MCF 10A (cell line): ENCODE measurements at places on chromosomes 3 and 15.

DNA sequence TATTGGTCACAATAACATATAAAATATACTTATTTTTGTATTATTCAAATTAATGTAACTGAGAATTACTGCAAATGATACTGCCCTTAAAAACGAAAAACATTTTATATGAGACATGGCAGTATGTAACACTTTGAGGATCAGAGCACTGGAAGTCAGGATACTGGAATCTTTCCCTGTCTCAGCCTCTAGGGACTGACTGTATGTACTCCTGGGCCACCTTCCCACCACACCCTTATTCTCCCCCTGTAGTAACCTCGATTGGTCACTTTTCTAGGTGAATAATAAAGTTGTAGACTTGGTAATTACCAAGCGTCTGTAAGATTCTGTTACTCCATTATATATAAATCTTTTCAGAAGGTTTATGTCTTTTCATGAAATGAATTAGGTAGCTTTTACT is 43.0 kb downstream of the LRRC49 start:
- DNase-seq: no peak

DNA sequence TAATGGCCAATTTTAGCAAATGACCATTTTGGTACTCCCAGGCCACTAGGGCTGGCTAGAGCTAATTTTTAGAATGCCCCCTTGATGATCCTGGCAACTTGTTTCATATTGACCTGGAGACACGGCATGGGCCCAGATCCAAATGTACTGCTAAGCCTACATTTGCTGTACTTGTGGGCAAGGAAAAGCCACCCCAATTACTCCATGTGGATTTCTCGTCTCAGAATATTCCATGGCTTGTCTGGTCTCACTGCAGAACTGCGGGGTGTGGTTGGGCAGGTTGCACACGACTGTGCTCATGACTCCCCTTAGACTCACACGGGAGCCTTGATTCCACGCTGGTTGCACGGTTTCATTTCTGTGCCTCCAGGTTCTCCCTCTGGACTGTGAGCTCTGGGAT is 140.9 kb downstream of the RPLP1 start:
- DNase-seq: no peak

GRCh38 chr15:93261845-93262244 is 172.8 kb upstream of the RGMA start:
- no peak for DNase-seq

GRCh38 chr15:25238126-25238525 is 200.7 kb downstream of the UBE3A start:
- DNase-seq: no peak

DNA sequence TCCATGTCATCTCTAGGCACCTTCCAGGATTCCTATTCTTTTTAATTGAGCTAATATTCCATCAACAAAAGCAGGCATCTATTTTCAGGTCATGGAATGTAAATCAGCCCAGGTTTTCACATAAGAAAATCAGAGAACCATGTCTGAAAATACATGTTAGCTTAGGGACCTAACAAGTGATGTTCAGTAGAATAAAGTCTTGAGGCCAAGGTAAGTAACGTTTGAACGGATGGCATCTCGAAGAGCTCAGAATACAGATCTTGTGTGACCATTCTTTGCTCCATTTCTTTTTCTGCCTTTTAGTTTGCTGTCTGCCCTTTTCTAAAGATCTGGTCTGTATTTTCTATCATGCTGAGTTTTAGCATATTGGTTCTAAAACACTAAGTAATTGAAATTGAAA is 16.5 kb upstream of the KCNMB2 start:
- no peak for DNase-seq

DNA sequence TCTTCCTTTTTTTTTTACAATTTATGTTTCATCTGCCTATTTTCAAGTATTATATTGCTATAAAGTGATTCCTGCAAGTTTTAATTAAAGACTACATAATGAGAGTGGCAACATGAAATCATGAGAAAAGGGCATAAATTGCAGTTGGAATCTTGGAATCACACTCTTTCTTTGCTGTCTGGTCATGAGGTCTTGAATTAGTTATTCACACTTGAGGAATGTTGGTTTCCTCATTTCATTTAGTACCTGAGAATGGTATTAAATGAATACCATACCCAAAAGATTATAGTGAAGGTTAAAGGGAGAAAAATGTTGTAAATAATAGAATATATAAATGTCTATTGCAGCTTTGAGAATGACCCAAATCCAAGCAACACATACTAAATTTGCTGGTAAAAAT is 25.8 kb upstream of the CNTN3 start:
- DNase-seq: no peak

DNA sequence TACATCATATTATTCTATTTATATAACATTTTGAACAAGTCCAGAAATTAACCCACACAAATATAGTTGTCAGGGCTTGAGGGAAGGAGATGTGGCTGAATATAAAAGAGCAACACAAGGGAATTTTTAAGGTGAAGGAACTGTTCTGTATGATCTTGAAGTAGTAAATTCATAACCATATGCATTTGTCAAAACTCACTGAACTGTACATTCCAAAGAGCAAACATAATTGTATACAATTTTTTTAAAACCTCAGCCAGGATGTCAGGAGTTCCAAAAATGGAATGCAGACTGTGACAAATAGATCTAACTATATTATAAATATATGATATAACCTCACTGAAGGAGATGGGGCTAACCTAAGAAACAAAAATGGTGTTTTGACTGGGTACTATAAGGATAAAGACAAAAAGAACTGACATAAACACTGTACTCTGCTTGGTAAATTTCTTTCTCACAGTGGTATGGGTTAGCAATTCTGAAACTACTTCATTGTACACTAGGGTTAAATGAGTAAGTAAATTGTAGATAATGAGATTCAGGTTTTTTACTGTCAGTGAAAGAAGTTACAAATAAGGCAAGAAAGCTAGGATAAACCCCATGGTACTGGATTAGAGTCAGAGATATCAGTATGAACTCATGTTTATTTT is 14.4 kb downstream of the GOLGB1 start:
- no peak for DNase-seq

GRCh38 chr3:42873221-42873982 is 2.3 kb downstream of the CYP8B1 start:
- no peak for DNase-seq

- peak; percentile 9 for DNase-seq
Observed at GRCh38 chr3:153069598-153070510, 92.2 kb upstream of the RAP2B start.

DNA sequence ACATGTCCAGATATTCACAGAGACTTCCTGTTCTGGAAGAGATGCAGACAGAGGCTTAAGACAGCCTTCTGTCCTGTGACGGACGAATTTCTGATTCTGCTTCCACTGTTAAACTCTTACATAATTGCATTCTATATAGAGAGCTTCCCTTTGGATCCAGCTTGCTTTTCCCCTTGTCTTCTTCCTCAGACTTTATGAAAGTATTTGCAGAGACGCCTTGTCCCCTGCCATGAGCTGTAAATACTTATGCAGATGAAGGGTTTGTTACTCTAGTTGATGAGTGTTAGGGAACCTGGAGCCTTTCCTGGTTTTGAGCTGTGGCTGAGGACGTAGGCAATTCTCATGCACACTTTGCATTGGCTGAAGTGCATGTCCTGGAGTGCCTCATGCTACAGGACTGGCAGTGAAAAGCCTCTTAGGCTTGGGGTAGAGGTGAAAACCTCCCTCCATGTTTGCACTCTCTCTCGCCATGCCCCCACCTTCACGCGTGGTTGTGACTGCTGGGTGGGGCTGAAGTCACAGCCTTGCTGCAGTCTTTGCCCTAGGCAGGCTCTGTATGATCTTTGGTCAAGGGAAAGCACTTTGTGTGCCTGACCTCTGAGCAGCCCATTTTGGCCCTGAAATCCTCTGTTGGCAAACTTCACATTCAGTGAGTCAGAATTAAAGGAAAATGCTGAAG is 286.6 kb downstream of the PTPRG start:
- peak; percentile 76 for DNase-seq

DNA sequence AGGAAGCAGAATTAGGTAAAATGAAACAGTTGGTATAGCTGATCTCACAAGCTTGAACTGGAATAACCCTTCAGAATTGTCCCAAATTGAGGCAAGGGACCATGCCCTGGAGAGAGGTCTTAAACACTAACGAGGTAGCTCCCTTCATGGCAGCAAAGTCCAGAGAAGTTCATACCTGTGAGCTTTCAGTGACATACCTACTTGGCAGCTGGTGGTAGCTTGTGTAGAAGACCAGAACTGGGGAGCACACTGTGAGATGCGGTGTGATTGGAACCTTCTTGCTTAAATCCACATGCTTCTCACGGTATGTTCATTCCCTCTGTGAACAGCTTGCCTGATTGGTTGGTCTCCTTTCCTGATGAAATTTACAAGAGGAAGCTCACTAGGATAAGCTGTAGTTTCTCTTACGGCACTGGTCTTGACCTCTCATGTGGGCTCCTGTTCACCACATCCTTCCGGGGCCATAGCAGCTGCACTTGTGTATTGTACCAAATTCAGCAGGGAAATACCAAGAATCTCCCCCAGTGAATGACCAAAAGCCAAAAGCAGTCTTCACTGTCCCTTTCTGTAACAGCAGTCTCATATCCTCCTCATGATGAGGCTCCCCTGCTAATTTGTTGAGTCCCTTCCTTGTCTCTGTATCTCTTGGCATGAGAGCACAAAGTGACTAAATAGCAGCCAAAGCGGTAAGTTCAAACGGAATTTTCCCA is 483.7 kb upstream of the FRG2C start:
- DNase-seq: no peak

DNA sequence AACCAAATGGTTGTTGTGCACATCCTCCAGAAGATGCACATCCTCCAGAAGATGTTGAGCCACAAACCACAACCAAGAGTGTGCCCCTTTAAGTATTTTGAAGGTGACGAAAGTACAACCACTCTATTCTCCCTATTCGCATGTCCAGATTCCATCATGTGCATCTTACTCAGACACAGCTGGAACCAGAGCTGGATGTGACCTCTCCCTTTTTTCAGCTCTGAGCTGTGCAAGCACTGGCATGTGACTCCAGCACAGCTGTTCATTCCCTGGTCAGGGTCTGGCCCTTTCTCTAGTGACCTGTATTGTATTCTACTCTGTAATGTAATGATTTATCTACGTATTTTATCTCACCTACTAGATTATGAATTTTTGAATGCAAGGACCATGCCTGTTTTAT is 29.3 kb upstream of the DLG1 start:
- no peak for DNase-seq

GRCh38 chr3:142086581-142087090 is 62.7 kb downstream of the TFDP2 start:
- no peak for DNase-seq

DNA sequence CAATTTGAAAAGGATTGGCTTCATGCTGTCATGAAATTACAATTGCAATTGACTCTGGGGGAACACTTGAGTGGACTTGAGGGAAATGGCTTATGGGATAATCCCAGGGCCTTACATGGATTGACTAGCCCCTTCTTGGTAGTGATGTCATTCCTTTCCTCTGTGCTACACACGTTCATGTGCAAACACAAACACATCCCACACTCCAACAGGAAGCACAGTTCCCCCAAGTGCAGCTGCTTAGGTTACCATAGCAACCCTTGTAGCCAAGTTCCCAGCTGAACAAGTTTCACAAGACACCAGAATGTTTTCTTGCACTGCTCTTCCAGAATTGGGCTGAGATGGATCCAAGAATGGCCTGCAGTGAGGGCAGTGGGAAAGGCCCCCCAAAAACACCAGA is 217.0 kb downstream of the ZNF621 start:
- peak; percentile 11 for DNase-seq

- DNase-seq: peak; percentile 46
Observed at GRCh38 chr15:90412356-90413194, 24.5 kb downstream of the IQGAP1 start.

DNA sequence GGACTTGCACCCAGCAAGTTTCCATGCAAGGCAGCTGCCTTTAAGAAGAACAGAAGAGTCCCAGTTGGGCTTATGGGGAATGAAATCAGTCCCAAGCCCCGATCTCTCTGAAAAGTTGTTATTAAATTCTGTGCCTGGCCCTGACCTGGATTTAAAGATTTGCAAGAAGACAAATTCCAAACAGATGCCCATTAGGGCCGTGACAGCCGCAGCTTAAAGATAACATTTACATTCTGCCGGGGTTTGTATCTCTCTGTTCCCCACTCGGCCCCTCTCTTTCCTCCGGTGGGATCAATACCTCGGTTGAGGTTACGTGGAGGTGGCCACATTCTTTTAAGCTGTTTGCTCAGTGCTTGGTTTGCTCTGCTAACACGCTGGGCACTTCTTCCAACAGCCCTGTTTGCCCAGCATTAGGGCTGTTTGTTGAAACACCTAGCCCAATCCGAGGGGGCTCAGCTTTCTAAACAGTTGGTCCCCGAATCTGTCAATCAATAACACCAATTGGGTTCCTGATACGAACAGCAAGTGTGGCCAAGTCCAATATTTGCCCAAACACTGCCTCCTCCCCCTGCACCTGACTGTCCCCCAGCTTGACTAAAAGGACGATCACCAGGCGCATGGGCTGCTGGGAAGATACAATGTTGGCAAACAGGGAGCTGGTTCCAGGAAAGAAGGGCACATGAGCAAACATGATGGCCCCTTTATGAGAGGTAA is 108.6 kb downstream of the RPLP1 start:
- no peak for DNase-seq

- DNase-seq: peak; percentile 59
Observed at GRCh38 chr15:64599716-64600115, 139.3 kb downstream of the ZNF609 start.

GRCh38 chr15:89877083-89877425 is 16.7 kb downstream of the AP3S2 start:
- DNase-seq: no peak

DNA sequence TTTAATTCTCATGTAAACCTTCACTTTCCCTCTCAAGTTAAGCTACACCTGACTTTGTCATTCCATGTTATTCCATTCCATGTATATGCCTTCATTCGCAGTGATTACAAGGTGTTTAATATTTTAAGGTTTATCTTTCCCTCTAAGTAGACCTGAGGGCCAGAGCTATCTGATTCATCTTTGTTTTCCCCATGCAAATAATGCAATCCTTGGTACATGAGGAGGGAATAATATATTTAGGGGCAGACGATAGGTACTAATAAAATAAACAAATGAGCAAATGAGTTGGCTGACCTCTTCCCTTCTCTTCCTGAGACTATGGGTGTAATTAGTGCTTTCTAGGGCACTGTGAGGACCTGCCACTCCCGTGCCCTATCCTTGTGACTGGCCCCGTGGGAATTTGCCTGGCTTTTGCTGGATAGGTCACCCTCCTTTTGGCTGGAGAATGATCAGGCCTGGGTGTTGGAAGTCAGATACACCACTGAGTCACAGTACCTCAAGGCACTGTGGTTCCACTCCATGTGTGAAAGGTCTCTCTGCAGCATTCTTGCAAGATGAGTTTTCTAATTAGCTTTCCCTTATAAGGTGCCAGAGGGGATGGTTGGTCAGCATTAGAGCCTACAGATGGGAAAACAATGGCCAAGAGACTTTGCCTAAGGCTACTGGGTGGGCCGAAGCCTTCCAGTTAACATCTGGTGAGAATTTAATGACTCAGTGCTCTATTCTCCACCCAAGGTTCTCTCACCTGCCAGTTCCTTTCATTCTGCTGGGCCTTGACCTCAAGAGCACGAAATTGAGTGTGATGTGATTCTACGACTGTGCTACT is 183.2 kb downstream of the P3H2 start:
- DNase-seq: peak; percentile 100

DNA sequence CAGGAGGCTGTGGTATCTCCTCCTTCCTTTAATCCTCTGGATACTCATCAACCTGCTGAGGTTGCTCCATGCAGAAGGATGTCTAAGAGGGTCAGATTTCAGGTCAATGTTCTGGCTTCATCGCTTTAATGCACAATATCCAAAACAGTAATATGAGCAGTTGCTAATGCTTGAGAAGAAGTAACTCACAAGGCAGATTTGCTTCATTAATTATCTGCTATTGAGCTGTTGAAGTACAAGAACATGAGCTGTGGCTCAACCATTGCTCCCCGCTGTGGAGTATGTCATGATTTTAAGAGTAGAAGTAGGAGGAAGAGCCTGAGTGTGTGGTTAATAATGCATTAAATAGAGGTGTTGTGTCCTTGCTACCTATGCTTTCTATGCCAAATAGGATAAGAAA is 1412.9 kb upstream of the ALCAM start:
- DNase-seq: no peak
